ENCODE measurements at places on chromosomes 12 and 14.

DNA sequence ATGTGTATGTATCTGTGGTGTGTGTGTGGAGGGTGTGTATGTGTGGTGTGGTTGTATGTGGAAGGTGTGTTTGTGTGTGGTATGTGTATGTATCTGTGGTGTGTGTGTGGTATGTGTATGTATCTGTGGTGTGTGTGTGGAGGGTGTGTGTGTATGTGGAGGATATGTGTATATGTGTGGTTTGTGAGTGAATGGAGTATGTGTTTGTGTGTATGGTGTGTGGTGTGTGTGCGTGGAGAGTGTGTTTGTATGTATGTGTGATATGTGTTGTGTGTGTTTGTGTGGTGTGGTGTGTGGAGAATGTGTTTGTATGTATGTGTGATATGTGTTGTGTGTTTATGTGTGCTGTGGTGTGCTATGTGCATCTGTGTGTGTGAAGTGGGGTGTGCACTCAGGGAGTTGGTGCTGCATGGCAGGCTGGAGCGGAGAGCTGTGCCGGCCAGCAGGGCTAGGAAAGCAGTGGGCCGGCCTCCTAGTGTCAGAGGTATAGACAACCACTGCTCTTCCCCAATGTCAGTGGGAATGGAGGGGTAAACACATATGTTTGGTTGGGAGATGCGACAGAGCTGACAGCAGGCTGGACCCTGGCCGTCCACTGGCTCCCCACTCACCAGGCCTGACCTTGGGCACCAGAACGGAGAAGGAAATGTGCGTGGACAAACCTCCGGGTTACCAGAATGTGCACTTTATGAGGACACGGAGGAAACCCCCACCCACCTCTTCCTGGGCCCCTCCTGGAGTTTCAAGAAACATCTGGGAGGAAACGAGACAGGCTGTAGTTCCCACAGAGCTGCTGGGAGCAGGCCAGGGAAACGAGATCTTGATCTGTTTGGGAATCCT is 60.7 kb downstream of the CLMN start:
- no peak for DNase-seq

- DNase-seq = no peak
These were observed 3.8 kb upstream of the MYH6 start for GRCh38 chr14:23411563-23412525.

GRCh38 chr12:75205558-75205957 is 4.1 kb downstream of the KCNC2 start:
- DNase-seq = no peak

- no peak for DNase-seq
These were observed 268.2 kb upstream of the GRIP1 start for GRCh38 chr12:66947119-66947518.

Data from HCEC 1CT (cell line).